ENCODE measurements at places on chromosomes 7 and 10.

DNA sequence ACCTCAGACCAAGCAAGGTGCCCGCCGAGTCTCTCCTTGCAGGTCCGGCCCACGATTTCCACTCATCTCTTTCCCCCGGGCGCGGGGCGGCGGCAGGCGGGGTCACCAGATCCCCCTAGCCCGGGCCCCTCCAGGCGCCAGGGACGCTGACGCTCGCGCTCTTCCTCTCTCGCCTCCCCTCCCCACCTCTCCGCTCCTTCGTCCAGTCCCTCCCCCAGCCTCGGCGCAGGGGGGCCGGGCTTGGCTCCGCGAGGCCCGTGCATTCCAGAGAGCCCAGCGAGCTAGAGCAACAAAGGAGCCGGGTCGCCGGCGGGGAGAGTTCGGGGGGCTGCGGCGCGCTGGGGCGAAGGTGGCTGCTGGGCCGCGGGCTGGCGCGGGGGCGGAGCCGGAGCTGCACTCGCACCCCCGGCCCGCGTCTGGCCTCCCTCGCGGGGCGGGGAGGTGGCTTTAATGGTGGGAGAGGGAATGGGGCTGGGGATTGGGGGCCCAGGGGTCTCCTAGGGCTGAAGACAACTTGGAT is at the start of gene SMO:
Gene SMO, plus strand, starts transcription at position 262 of the 520 bp plus-strand sequence. CDS start 519 bp downstream, outside the sequence.
- DNase-seq, result no peak

GRCh38 chr10:117499248-117500105 is 43.1 kb upstream of the EMX2 start:
- DNase-seq, result no peak

- no peak for DNase-seq
Observed at GRCh38 chr7:126489874-126490273, 762.9 kb downstream of the GRM8 start.

GRCh38 chr10:4001811-4002210 is 216.8 kb upstream of the KLF6 start:
- no peak for DNase-seq

- DNase-seq, result peak; percentile 72
Observed at GRCh38 chr10:75712242-75712880, 280.9 kb downstream of the LRMDA start.

GRCh38 chr7:105493923-105494315 is 28.2 kb downstream of the PUS7 start:
- DNase-seq, result no peak

DNA sequence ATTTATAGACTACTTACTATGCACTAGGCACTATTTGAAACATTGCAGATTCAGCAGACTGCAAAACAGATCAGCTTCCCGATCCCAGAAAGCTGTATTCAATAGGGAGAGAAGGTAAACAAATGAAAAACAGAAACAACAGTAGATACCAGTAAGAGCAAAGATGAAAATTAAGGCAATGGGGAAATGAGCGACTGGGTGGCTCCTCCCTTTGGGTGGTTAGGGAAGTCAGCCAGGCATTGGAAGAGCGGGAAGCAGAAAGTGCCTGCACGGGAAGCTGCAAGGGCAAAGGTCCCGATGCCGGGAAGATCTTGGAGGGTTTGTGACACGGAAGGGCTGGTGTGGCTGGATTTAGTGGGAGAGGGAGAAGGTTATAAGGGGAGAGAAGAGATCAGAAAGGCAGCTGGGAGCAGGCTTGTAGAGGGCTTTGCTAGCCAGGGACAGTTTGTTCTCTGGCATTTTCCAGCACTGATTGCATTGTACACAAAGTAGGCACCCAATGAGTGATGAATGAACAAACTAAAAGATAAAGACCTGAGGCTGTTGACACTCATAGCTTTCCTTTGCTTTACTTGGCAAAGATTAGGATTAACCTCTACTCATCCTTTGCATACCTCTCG is 67.8 kb downstream of the NAMPT start:
- DNase-seq, result peak; percentile 95

DNA sequence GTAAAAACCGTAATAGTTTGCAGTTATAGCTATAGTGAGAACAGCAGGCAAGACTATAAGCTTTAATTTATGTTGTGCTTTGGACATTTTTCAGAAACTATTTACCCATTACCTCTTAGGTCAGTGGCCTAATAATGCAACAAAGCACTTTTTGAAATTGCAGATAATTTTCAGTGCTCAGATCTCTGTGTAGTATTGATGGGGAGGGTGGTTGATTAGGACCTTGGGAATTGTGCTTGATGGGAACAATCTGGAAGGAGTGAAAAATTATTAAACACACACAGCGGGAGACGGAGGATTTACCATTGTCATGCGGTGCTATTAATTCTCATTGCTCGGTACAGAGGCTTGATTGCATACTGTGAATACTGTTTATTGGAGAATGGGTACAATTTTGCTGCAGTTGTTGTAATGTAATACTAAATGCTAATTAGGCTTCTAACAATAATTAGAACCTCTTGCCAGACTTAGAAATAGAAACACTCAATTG is 304.8 kb downstream of the LRMDA start:
- DNase-seq, result no peak

GRCh38 chr10:86974484-86974883 is 6.2 kb downstream of the ADIRF start:
- DNase-seq, result no peak

DNA sequence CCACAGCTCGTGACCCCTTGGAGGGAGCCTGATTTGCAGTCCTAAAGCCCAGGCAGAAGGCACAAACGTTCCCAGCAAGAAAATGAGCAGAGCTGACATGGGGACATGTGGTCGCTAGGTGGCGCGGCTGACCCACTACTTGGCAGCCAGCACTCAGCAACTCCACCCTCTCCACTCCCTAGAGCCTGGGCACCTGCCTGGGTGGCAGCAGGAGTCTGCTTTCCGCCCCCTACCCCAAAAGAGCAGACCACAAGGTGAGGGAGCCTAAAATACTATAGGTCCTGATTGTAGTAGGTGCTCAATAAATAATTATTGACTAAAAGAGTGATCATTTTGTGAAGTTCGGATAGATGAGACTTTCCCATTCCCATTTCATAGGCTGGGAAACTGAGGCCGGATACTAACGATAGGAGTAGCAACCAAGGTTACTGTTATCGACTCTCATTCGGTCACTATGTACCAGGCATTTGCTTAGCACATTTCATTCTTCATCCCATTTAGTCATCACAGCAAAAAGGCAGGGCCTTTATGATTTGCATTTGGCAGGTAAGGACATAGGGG is 57.4 kb downstream of the NEUROG3 start:
- peak; percentile 93 for DNase-seq

GRCh38 chr7:80040335-80040734 is 94.3 kb upstream of the GNAI1 start:
- DNase-seq, result no peak
